ENCODE measurements at places on chromosomes 7 and 10.
A peak's percentile ranks its signal among the peaks of the same experiment; 100 is the strongest.

DNA sequence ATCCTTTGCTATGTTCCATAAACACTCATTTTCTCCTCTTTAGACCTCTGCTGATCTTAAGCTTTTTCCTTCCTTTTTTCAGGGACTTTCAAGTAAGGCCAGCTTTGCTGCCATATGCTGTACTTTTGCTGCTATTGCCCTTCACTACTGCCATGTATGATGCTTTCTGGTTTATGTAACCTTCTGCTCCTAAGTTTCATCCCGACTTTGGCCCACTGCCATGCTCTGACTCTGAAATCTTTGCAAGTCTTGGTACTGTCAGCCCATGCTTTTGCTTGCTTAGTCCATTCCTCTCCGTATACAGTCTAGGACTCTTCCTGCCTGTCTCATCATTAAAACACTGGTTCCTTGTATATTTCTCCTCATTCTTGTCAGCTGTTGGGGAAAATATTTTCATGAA, 152.4 kb downstream of the RNF133 start:
- DNase-seq = no peak

DNA sequence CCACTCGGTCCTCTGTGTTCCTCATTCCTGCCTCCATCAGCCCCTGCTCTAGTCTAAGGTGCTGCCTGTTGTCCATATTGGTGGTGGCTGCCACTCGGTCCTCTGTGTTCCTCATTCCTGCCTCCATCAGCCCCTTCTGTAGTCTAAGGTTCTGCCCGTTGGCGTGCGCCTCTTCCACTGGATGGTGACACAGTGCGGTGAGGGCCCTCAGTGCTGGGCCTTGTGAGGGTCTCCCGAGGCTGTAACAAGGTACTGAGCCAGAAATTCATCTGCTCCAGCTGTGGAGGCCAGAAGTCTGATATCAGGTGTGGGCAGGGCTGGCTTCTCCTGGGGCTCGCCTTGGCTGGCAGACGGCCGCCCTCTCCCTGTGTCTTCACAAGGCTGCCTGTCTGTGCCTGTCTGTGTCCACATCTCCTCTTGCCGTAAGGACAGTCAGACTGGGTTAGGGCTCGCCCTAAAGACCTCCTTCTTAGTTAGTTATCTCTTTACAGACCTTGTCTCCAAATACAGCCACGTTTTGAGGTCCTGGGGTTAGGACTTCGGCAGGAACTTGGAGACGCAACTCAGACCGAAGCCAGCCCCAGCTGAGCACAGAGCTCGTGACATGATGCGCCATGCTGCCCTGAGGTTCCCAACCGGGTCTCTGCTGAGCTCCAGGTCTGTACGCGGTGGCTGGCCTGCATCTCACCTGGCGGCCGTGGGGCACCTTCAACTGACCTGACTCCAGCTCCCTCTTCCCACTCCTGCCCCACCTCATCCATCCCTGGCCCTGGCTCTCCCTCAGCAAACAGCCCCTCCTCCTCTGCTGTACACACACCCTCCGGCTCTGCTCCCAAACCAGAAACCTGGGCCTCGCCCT, 181.4 kb upstream of the SHH start:
- DNase-seq = no peak

GRCh38 chr7:43163885-43164284, 51.4 kb downstream of the HECW1 start:
- DNase-seq = no peak

GRCh38 chr7:98555403-98555802, 61.7 kb upstream of the NPTX2 start:
- DNase-seq = no peak

- DNase-seq = no peak
Measured at GRCh38 chr10:60916025-60916424, 28.0 kb downstream of the RHOBTB1 start.

DNA sequence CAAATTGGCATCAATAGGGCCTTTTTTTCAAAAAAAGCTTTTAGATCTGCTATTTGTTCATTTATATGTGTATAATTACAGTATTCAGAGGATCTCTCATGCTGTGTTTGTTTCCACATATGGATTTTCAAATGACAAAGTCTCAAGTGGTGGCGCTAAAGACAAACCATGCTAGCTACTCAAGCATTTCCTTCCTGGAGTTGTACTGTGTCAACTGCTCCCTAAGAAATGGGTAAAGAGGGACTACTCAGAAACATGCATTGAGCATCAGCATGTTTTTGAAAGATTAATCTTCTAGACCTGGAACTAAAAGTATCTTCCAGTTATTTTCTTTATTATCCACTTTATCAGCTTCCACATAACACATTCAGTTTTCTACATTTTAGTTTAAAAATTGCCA, 12.7 kb downstream of the CNTNAP2 start:
- no peak for DNase-seq

GRCh38 chr7:99997545-99998137, 17.8 kb upstream of the ZKSCAN1 start:
- DNase-seq = peak; percentile 48

- no peak for DNase-seq
Measured at GRCh38 chr7:142001163-142001874, 5.6 kb downstream of the MGAM start.

GRCh38 chr10:110074758-110075671, 67.2 kb downstream of the ADD3 start:
- DNase-seq = no peak

GRCh38 chr7:12957487-12957886, 270.1 kb downstream of the ARL4A start:
- DNase-seq = no peak

DNA sequence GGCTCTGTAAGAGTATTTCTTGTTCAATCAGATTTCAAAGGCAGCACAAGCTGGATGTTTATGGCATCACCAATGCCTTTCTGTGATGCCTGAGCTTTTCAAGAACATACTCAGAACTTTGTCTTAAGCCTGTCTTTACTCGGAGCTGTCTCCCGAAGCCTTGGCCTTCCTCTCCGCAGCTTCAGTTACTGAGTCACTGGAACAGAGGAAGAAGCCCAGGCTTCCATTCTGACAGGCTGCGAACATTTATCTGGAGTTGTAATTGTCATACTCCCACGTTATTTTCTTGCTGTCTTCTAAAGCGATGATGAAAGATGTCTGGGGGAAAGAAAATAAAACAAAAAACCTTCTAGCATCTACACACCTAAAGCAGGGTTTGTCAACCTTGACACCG, 43.9 kb downstream of the GRK5 start:
- no peak for DNase-seq

GRCh38 chr7:127665922-127666321, 13.9 kb downstream of the SND1 start:
- DNase-seq = no peak

DNA sequence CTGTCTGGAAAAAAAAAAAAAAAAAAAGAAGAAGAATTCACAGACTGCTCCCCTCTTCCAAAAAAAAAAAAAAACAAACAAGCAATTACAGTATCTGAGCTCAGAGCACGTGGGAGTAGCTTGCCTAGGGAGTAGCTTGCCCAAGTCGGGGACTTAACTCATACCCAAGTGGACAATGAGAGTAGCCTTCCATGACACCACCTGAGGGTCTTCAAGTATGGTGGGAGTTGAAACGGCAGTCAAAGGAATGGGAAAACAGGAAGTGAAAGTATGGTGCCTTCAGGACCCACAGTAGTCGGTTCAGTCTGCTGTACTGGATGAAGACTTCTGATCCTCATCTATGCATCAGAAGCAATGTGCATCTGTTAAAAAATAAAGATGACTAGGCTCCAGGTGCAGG, 10.6 kb downstream of the VOPP1 start:
- DNase-seq = no peak

- DNase-seq = no peak
Measured at GRCh38 chr7:95397381-95397780, 1.2 kb upstream of the PON3 start.

DNA sequence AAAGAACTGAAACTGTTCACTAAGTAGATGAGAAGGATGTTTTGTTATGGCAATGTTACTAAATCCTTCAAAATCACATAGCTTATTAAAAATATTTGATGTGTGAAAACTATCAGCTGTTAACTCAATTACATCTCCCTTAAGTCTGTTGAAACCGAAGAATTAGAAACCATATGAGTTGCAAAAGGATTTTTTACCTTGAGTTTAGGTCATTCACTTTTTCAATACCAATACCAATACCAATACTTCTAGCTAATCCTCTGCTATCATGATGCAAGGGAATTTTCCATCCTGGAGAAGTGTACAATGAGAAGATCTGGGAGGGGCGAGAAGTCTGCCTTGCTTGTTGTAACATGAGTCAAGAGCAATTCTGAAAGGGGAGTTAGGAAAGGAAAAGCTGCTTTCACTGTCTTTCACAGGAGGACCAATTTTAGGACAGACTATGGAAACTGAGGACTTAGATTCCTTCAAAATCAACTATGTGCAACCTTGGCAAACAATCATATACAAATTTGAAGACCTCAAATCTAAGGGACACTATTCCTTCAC, 199.7 kb downstream of the IMMP2L start:
- no peak for DNase-seq

- no peak for DNase-seq
Measured at GRCh38 chr7:25067726-25068501, 57.1 kb downstream of the CYCS start.

GRCh38 chr10:127889605-127890195, 3.0 kb downstream of the CLRN3 start:
- DNase-seq = no peak

DNA sequence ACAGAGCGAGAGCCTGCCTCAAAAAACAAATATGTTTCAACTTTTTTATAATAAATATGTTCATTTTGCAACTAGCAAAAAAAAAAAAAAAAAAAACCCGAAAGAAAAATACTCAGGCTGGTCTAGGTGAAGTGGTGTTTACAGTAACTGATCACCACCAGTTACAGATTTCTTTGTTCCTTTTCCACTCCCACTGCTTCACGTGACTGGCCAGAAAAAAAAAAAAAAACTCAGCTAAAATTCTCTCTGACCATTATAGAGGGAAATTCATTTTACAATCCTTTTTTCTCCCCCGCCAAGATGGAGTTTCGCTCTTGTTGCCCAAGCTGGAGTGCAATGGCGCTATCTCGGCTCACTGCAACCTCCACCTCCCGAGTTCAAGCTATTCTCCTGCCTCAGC, 4.6 kb upstream of the ASCC1 start:
- DNase-seq = no peak

GRCh38 chr7:31290601-31291000, 49.9 kb downstream of the NEUROD6 start:
- DNase-seq = no peak

GRCh38 chr10:130936851-130937250, 374.7 kb downstream of the TCERG1L start:
- no peak for DNase-seq

DNA sequence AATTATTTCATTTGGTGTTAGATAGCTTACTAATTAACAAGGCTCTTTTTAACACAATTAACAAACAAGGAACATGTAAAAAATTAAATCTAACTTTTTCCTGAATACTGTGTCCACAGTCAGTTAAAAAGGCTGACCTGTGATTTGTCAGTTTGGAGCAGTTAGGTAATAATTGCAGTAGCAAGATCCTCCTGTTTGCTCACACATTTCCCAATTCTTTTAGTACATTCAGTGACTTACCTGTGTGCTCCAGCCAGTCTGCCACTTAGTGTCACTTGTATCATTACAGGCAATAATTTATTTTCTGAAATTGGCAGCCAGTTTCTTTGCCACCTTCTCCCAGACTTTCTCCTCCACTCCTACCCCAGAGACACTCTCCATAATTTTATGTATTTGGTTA, 66.8 kb downstream of the LHFPL3 start:
- no peak for DNase-seq

All from stimulated activated CD4-positive, alpha-beta T cell treated with anti-CD3 and anti-CD28 coated beads, Interleukin-15, amount 100 ng/mL, for 1 hour (primary cell).